ENCODE measurements at places on chromosomes 5 and 9.

GRCh38 chr9:127735530-127736185, 564 bp upstream of the TOR2A start:
- no peak for DNase-seq

GRCh38 chr9:110317911-110318310, 19.8 kb downstream of the TXNDC8 start:
- DNase-seq: no peak

GRCh38 chr5:38079620-38080402, 178.5 kb upstream of the EGFLAM start:
- DNase-seq: no peak

DNA sequence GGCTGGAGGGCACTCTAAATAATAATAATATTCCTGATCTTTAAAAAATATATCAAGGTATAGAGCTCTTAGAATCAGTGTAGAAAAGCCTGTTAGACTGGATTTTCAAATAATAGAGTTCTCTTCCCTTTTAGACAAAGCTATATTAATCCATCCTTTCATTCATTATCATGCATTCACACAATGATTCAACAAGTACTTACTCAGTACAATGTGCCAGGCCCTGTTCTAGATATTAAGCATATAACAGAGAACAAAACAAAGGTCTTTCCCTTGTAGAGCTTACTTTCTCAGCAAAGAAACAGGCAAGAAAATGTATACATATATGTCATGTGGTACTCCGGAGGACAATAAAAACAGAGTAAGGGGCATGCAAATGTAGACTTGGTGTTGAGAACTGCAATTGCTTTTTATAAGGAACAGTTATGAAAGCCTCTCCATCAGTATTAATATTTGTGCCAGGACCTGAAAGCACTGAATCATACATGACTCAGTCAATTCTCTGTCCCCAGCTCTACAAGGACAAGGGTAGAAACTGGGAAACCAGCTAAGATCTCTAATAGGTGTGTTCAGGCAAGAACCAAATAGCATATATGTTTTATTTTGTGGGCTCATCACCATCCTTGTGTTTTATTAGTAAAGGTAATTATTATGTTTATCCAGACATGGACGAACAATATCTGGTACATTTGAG, 72.2 kb downstream of the PIP5K1B start:
- no peak for DNase-seq
